ENCODE measurements at places on chromosomes 2 and 18.

DNA sequence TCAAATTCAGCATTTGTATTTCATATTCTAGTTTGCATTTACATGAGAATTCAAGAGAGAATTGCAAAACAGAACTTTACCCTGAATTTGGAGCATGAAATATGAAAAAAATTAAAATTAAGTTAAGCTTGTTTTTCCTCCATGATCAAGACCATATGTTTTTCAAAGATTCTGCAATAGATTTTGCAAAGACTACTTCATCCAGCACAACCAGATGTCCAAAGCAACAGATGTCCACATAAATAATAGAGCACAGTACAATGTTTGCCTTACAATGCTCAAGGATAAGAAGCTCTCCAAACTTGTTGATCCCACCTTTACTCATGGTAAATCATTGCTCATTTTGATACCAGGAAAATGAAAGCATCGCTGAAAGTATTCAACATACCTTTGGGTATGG lies 25.6 kb downstream of the FAP start:
- no peak for DNase-seq

- no peak for DNase-seq
These were observed 6.2 kb downstream of the ADAM17 start for GRCh38 chr2:9549420-9549819.

GRCh38 chr18:79917169-79917852 lies 34.1 kb downstream of the SLC66A2 start:
- DNase-seq = no peak

DNA sequence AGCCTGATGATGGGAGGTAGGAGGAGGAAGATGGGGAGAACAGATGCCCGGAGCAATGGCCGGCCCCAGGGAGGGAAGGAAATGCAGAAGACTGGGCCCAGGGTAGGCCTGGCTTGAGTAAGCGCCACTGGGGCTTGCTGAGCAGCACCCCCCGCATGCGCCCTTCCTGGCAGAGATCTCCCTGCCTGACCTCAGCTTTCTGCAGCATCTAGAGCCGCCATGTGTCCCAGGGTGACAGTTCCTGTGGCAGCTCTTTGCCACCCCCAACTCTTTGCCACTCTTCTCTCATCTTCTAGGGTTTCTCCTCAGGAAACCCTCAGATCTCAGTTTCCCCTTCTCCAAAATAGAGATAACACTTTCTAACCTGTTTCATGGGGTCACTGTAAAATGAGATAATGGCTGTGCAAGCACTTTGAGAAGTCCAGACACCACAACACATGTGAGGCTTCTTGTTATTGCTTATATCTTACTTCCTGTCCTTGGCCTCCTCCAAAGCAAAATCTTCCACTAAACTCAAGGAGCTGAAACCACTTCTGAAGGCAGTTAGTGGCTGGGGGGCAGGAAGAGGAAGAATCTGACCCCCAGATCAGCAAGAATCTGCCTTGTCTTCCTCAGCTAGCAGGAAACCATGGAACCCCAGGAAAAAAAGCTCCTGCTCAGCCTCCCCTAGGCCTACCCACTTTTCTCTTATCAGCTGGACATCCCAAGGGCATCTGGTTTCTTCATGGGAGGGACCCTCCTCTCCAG lies 64.9 kb downstream of the EPAS1 start:
- DNase-seq = no peak

- no peak for DNase-seq
These were observed 5.0 kb downstream of the ACTR2 start for GRCh38 chr2:65232636-65233035.

GRCh38 chr18:59681521-59682004 lies 15.7 kb downstream of the CCBE1 start:
- no peak for DNase-seq

DNA sequence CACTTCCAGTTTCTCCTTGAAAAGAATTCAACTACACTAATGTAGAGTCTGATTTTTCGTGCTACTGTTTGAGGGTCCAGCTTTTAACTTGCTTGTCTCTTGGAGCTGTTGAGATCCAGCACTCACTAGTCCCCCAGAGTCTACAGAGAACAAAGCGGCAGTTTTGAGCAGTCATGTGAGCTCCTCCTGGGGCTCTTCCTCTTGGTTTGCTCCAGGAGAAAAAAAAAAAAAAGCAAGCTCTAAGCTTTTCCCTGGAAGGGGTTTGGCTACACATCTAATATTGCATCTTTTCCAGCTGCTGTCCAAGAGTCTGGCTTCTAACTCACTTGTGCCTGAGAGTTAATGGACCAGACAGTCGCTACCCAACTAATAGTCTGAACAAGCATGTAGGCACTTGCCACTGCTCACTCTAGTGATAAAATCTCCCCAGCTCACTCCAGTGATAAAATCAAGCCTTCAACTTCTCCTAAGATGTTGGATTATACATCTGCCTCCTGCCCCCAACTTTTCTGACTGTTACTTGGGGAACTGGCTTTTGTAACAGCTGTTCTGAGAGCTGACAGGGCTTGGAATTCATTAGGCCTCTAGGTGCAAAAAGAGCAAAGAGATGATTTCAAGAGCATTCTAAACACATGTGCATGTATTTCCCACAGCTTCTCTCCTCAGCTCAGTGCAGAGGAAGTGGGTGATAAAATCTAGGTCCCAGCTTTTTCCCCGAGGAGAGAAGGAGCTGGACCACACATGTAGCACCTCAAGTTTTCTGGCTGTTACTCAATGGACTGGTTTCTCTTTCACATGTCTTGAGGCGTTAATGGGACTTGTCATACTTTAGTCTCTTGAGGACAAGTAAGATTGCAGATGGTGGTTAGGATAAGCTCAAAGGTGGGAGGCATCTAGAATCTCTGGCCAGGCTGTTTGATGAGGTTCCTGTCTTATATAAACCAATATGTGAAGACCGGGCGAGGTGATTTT lies 750.5 kb downstream of the LRP1B start:
- DNase-seq = no peak

DNA sequence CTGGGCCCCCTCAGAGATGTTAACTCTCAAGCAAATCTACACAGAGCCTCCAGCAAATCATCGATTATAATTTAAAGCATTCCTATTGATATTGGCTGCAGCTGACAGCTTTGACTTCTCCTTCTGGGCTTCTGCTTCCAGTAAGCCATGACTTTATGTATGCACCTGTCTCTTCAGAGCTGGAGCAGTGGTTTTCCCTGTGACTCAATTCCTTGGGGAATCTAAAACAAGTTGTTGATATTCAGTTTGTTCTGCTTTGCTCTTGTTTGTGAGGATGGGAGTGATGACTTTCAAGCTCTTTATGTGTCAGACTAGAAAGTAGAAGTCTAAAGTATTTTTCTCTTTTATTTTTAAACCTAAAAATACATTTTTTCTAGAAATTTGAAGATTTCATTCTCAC lies 45.1 kb upstream of the TNP1 start:
- no peak for DNase-seq

DNA sequence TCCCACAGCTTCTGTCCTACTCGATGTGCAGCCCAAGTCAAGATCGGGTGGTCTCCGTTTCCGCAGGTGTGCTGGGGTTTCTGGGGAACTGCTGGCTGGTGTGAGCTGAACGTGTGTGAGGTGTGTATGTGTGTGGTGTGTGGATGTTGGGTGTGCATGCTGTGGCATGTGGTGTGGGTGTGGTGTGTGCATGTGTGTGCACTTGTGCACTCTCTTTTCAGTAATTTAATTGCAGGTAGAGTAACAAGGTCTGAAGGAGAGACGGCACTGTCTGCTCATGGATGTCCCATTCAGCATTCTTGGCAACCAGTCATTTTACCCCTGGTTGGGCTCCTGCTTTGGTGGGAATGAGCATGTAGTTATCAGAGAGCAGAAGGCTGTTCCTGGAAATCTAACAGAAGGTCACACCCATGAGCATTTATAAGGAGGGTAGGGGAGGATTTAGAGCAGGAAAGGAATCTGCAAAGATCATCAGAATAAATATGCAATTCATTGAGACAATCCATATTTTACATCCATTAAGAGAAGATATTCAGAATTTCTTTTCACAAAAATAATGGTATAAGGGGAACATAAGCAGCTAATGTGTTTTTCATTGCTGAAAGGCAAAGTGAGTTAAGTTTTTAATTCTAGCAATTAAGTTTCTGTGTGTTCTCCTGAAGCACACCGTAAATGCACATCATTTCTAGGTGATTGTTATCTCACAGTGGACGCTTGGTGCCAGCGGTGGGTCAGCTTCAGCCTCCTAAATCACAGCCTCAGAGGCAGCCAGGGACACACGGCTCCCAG lies 60.7 kb downstream of the ADI1 start:
- no peak for DNase-seq

DNA sequence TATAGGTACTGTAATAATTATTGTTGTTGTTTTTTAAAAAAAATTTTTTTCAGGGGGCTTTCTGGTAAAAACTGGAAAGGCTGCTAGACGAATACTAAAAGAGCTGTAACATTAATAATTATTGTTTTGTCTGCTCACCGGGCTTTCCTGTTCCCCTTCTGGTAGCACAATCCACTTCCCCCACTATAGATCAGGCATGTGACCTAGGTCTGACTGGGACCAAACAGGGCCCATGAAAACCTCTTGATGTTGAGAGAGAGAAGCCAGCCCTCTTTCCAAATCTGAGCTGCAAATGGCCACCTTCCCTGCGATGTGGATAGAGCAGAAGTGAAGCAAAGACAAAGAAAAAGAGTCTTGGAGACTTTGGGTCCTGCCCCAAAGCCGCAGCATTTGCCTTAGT lies 23.4 kb downstream of the SH2D6 start:
- no peak for DNase-seq

DNA sequence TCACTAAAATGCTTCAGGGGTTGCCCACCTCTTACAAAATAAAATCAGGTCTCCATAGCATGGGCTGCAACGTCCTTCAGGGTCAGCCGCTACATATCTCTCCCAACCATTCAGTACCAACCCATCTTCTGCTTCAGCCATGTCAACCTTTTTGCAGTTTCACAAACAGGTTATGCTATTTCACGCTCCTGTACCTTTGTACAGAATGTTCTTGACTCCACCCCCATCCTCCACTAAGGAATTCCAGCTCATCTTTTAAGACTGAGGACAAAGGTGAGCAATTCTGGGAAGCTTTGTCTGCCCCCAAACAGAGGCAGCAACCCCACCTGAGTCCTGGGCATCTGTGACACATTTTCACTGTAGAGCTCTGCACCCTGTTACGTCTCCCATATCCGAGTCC lies 8.8 kb upstream of the EVA1A start:
- DNase-seq = no peak

DNA sequence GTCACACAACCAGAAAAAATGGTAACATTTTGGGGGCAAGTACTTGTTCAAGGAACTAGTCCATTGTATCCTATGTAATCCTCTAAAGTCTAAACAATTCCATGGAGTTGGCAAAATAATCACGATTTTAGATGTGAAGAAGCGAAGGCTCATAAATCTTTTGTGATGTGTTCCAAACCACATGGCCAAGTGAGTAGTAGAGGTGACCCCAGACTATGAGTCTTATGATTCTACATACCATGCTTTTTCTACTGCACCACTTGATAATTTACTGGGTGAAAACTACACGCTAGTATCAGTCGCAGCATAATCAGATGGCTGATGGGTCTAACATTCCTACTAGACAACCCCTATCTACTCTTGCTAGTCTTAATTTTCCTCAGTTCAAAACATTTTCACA lies 371.4 kb downstream of the OSR1 start:
- no peak for DNase-seq

DNA sequence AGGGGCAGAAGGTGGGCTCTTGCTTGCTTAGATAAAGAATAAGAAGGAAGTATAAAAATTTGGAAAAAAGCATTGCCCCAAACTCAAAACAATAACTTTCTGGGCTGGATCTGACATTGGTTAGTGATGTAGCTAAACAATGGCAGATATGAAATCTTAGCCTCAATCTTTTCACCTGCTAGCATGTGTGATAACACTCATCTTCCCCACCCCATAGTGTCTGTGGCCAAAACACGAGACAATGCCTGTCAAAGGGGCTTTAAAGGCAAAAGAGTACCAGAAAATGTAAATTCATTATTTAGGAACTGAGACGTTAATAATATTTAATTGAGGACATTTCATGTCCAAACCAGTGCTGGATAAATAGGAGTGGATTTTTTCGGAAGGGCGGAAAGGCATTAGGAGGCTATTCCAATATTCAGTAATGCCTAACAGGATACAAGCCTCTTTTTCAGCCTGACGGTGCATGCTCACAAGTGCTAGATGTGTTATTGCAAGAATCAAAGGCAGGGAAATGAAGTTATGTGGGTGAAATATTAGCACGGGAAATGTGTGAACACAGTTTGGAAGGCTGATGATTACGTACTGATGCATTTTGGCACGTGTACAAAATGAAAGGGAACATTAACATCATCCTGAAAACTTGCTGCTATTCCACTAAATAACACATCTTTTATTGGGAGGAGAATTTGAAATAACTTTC lies 395.7 kb downstream of the GALR1 start:
- DNase-seq = no peak

DNA sequence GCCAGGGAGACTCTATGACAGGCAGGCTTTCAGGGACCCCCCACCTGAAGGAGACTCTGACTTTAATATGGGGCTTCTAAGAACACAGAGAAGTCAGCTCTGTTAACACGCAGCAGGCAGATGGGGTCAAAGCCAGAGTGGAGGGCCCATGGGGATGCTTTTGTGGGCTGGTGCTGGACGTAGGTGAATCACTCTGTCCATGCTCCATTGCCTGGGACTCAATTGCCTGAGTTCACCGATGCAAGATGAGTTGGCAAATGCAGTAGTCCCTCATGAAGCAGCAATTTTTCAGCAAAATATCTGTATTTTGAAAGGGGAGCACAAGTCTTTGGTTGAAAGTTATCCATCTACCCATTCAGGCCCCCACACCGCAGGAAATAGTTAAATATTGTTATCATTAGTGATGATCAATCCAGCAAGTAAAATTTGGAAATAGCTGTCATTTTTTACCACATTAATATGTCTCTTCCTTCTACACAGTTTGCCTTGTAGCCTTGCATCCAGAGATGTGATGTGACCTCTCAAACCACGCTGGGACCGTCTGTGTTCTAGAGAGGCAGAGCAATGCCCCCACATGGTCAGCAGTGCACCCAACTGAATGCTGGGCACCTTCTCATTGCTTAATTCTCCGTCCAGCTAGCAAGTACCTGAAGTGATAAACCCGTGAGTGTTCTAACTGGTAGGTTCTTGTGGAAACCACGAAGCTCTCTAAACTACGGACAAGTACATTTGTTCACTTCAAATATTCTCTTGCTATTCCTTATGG lies 34.8 kb upstream of the FAM110C start:
- no peak for DNase-seq

GRCh38 chr2:19881908-19882265 lies 19.9 kb downstream of the TTC32 start:
- no peak for DNase-seq

DNA sequence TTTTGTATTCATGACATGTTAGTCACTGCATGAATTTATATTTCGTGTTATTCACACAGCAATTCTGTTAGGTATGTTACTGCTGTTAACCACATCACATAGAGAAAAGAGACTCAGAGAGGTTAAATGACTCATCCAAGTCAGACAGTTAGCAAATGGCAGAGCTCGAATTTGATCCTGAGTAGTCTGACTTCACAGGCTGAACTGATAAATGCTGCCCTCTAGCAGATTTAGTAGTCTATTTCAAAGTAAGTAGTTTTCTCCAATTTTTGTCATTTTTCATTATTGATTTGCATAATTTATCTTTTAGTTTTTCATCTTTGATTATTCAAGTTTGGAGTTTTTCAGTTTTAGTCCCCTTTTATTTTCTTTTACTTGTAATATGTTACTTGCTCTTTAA lies 58.3 kb downstream of the WDR7 start:
- no peak for DNase-seq

GRCh38 chr2:72933207-72933606 lies 15.9 kb downstream of the EMX1 start:
- DNase-seq = no peak

- no peak for DNase-seq
These were observed 50.1 kb downstream of the UBR3 start for GRCh38 chr2:169877398-169877797.

GRCh38 chr2:12839339-12839738 lies 122.6 kb downstream of the TRIB2 start:
- DNase-seq = no peak

GRCh38 chr18:37853706-37854105 lies 288.1 kb upstream of the CELF4 start:
- no peak for DNase-seq
